ENCODE measurements at places on chromosomes 7 and 10. TPM values are rescaled to one million over a fixed set of nuclear protein-coding genes. Genes with fewer than 3 reads are reported as not detected.

GPR85 gene
- 2.6 TPM for total RNA-seq

NPFFR1 gene
- under 0.01 TPM for total RNA-seq

BCL7B gene
- total RNA-seq: 78.7 TPM

GPER1 gene
- total RNA-seq: 11.5 TPM

PHF14 gene
- total RNA-seq: 25.1 TPM

IFIT1B gene
- total RNA-seq: not detected

CFAP43 gene
- 6.9 TPM for total RNA-seq

SMKR1 gene
- total RNA-seq: 0.59 TPM

AGR2 gene
- total RNA-seq: 290 TPM

DNA sequence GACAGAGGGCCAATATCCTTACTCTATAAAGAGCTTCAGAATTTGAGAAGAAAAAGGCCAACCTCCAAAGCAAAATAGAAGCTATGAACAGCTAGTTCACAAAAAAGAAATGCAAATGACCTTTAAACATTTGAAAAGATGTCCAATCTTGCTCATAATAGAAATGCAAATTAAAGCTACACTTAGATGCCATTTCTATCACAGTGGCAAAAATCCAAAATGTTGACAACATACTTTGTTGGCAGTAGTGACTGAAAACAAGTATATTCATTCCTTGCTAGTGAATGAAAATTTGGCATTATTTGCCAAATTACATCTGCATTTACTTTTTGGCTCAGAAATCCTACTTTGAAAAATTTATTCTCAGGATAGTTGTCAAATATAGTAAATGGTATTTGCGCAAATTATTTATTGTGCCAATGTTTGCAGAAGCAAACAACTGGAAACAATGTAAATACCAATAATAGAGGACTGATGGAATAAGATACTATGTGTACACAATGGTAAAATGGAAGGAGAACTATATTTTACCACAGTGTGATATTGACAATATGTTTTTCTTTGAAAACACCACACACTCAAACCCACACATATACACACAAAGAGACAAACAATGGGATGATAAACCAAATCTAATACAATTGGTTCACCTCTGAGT is 9.4 kb downstream of the TMEM106B start:
- DNase-seq: no peak

GRCh38 chr7:51299391-51300133 is 17.0 kb downstream of the COBL start:
- DNase-seq: no peak

DNA sequence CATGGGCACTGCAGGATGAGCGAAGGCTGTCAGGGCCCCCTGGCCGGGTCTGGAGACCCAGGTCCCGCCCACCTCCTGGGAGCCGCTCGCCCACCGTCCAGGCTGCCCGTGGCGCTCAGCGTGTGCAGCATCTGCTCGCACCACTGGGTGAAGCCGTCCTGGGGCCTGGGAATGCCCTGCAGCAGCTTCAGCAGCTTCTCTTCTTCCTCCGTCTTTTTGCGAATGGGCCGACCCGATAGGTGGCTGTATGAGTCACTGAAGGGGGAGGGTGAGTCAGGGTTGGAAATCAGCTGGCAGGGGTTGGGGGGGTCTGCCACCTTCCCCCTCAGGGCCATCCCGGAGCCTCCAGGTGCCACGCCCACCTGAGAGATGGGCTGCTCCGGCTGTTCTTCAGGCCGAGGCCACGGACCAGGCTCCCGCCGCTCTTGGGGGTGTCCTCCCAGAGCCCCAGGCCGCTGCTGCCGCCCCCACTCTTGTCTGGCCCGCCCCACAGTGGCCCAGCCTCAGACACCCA is 8.7 kb downstream of the GNB2 start:
- DNase-seq: no peak

GRCh38 chr7:134662871-134663205 is 16.2 kb downstream of the BPGM start:
- no peak for DNase-seq

- no peak for DNase-seq
Measured at GRCh38 chr7:141145630-141145982, 71.7 kb downstream of the TMEM178B start.

- DNase-seq: no peak
Measured at GRCh38 chr7:46580766-46581165, 659.7 kb upstream of the IGFBP3 start.

GRCh38 chr10:28470873-28471651 is 61.9 kb upstream of the WAC start:
- no peak for DNase-seq

GRCh38 chr10:114810926-114811325 is 10.7 kb upstream of the FHIP2A start:
- DNase-seq: no peak

GRCh38 chr7:137302081-137302480 is 41.5 kb downstream of the PTN start:
- no peak for DNase-seq

DNA sequence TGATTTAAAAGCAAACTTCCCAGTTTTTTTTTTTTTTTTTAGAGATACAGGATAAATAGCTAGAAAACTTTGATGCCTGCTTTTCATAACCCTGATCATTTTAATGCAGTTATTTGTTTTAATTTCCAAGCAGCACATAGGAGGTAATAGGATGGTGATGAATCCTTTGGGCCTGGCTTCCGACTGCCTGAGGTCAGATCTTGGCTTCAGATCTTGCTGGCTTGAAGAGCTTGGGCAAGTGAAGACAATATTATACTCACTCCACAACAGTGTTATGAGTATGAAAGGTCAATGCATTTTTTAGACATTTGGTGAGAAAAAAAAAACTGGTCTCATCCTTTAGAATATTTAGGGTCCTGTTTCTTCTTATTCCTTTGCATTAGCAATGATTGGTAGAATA is 124.8 kb upstream of the PRKCQ start:
- no peak for DNase-seq

GRCh38 chr10:47253651-47254375 is 46.2 kb upstream of the GDF10 start:
- DNase-seq: no peak

GRCh38 chr10:34407324-34407805 is 407.7 kb downstream of the PARD3 start:
- DNase-seq: no peak

DNA sequence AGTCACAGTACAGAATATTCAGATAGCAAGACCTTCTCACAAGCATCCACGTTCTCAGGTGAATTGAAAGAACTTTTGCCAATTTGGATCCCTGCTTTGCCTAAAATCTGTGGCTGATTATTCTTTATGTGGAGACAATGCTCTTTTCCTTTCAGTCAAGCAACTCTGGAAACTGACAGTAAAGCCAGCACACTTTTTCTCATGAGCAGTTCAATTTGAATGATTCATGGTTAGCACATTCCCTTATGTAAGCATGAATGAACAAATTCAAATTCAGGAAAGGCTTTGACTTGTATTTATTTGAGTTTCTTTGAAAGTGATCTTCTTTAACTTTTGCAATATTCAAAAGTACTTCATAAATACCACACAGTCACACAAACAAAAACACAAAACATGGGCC is 57.6 kb downstream of the MEOX2 start:
- DNase-seq: no peak

DNA sequence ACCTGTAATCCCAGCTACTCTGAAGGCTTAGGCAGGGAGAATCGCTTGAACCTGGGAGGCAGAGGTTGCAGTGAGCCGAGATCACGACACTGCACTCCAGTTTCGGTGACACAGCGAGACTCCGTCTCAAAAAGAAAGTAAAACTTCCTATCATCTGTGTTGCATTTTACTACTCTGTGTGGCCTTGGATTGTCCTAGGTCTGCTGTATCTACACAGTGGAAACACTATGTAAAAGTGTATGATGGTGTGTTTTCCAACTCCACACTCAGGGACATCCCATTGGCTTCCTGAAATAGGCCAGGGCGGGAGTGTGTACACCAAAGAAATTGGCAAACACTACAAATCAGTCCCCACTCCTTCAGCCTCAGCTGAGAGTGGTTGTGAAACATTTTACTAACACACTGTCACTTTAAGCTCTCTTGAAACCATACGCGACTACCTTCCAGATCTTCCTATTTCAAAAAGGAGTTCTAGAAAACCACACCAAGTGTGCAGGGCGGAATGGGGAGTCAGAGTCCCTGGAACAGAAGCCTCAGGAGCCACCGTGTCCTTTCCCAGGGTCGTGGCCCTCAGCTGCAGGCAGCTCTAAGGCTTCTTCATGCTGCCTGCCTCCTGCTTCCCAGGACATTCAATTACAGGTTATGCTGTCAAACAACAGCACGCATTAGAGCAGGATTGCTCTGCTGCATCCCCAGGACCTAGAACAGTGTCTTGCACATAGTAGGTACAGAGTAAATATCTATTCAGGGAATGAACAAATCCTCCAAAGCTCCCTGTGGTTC is 275.4 kb downstream of the PARD3 start:
- no peak for DNase-seq

DNA sequence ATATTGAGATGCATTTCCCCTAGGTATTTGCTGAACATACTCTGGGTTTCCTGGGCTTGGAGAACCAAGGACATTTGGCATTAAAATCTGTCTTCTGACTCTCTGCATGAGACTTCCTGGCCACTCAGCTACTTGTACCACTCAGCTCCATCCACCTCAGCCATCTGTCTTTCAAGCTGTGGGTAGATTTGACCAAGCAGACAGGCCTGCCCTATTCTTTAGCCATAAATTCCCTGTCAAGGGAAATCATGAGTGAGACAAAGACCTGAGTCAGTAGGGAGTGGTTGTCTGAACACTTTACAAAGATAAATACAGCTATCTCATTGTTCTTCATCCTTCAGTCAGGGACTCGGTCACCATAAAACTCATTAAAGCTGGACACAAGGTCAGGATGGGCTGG is 399.1 kb downstream of the GPAM start:
- no peak for DNase-seq

DNA sequence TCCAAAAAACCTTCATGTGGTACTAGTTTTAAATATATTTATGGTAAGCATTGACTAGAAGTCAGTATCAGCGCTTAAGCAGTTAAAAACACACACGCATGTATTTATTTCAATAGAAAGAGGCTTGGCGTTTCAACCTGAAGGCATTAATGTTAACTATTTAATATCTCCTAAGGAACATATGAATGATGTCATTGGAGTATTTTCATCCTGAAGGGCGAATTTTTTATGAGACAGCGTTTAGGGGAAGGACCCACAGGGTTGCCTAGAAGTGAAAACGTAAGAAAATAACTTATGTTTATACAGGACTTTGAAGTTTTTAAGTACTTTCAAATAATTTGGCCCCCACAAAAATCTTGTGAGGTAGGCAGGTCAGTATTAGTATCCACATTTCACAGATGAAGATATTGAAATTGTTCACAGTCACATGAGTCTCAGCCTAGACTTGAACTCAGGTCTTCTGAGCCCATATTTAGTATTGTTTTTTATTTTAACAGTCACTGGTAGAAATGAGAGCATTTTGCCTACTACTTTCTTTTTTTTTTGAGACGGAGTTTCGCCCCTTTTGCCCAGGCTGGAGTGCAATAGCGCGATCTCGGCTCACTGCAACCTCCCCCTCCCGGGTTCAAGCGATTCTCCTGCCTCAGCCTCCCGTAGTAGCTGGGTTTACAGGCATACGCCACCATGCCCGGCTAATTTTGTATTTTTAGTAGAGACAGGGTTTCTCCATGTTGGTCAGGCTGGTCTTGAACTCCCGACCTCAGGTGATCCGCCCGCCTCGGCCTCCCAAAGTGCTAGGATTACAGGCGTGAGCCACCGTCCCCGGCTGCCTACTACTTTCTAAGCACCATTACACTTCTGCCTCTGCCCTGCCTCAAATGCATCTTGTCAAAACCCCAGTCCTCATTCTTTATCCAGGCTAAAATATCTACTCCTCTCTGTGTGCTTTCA is 1.8 kb downstream of the SLK start:
- no peak for DNase-seq

Data from prostate gland (tissue), 2 donors.